ENCODE measurements at places on chromosomes 11 and 22.

- peaks cover 6% of the 10 kb centered on the region for H3K27me3 ChIP-seq
- no peak overlapping the region for H3K4me3 ChIP-seq
- no peaks in the 10 kb centered on the region for H3K36me3 ChIP-seq
- no peak for ATAC-seq
- no peak overlapping the region for H3K27ac ChIP-seq
These were observed 44.9 kb upstream of the TH start for GRCh38 chr11:2216400-2217064.

DNA sequence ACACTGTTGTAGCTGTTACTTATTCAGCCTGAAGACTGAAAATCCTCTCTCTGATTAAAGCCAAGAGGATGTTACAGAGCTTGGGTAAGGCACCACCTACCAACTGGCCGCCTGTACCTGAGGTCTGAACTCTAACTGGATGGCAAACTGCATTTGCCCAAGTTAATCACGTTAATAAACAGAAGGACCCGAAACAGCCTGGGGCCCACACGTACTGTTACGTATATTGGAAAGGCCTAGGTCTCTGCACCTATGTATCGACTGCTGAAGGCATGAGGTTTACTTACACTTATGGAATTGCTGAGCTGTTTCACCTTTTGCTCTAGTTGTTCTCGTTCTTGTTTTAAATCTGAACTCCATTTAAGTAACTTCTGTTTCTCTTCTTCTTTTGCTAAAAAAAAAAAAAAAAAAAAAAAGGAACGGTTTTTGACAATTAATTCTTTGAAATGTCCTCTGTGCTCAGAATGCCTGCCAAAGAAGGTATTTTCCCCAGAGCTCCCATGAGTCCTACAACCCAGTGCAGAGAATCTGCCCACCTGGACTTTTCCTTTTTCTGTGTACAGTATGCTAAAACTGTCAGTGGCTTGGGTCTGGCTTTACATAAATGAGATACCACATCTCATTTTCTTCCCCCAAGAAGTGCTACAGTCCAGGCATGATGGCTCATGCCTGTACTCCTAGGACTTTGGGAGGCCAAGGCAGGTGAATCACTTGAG, 13.1 kb downstream of the LARGE2 start:
- no peaks in the 10 kb centered on the region for H3K27me3 ChIP-seq
- H3K27ac ChIP-seq = no peak overlapping the region
- no peak for ATAC-seq

DNA sequence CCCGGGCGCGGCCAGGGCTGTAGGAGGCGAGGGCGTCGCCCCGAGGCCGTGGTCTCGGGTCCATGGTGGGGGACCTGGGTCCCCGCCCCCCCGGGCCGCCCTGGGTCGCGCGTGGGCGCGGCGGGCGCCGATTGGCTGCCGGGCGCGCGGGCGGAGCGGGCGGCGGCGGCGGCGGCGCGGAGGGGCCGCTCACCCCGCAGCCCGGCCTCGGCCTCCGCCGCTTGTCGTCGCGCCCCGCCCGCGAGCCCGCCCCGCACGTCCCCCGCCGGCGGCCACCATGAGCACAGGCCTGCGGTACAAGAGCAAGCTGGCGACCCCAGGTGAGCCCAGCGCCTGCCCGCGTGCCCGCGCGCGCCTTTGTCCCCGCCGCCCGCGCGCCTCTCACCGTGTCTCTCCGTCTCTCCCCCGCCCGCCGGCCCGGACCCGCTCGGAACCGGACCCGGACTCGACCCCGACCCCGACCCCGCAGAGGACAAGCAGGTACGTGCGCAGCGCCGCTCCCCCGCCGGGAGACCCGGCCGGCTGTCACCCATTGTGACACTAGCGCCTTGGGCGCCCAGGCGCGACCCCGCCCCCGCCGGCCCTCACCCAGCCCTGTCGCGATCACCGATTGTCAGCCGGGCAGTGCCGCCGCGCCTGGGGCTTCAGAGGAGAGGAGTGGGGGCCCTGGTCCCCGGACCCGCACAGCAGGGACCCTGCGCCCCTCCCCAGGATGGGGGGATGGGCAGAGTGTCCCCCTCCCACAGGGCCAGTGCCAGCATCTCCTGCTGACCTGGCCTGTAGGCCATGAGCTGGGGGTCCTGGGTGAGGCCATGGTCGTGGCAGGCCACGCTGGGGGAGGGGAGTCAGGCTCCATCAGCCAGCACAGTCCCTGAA, at the start of gene SEPTIN5:
Gene SEPTIN5 (plus strand): TSS at position 192 of the 876 bp plus-strand sequence. CDS start 86 bp downstream, at position 278.
- no peak within 1 kb of the TSS for H3K27ac ChIP-seq
- no peaks in the 10 kb centered on the region for H3K4me1 ChIP-seq
- H3K36me3 ChIP-seq = peaks cover 3% of the 10 kb centered on the region
- H3K27me3 ChIP-seq = peaks cover 7% of the 10 kb centered on the region
- ATAC-seq = no peak

DNA sequence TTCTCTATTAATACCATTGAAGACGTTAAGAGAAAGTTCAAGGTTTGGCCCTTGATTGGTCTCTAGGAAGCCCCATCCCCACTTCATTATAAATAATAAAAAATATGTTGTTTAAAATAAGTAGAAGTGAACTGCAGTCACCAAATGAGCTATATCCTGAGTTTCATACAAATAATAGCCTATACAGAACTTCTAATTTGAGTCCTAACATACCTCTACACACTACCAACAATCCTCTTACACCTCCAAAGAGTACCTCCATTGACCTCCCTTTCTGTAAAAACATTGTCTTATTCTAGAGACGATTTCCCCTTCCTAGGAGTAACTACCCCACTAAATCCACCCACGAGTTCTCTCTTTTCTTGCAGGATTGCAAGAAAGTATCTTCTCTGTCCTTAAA, 7.2 kb upstream of the HBD start:
- no peak overlapping the region for H3K4me3 ChIP-seq
- H3K36me3 ChIP-seq = no peaks in the 10 kb centered on the region
- H3K4me1 ChIP-seq = no peaks in the 10 kb centered on the region
- no peak overlapping the region for H3K27ac ChIP-seq
- peaks cover 13% of the 10 kb centered on the region for H3K27me3 ChIP-seq

All from activated T-helper 17 cell treated with anti-CD3 and anti-CD28 coated beads, Interleukin-2, amount 50 U/mL, for 72 hours (primary cell).